T-helper 9 cell (primary cell): ENCODE measurements at places on chromosomes 3 and 15.

DNA sequence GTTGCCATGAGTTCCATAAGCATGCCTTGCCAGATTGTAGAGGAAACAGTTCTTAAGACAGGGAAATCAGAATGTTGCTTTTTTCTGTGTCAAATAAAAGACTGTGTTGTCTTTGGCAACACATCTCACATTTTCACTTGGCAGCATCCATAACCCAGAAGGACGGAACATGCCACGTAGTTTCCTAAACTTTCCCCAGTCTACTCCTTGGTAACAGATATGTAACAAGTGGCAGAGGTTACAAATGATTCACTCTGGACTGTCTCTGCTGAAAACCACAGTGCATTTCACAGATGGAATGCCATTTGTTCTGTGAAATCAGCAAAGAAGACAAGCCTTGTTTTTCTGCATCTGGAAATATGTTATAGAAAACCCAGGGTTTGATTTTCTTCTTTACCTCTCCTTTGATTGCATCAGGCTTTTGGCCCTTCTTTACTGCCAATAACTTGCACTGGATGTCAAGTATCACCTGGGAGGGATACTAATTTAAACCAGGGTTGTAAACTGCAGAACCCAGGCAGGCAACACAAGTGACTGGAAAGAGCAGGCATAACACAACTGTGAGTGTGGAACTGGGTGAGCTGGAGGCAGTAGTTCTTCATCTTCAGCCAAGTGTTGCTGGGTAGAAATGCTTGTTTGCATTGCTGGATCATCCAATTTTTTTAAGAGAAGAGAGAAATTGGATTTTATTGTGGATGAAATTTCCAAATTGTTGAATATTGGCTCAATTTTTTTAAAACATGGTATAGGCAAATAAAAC lies 124.4 kb upstream of the FOXB1 start:
- DNase-seq: no peak

DNA sequence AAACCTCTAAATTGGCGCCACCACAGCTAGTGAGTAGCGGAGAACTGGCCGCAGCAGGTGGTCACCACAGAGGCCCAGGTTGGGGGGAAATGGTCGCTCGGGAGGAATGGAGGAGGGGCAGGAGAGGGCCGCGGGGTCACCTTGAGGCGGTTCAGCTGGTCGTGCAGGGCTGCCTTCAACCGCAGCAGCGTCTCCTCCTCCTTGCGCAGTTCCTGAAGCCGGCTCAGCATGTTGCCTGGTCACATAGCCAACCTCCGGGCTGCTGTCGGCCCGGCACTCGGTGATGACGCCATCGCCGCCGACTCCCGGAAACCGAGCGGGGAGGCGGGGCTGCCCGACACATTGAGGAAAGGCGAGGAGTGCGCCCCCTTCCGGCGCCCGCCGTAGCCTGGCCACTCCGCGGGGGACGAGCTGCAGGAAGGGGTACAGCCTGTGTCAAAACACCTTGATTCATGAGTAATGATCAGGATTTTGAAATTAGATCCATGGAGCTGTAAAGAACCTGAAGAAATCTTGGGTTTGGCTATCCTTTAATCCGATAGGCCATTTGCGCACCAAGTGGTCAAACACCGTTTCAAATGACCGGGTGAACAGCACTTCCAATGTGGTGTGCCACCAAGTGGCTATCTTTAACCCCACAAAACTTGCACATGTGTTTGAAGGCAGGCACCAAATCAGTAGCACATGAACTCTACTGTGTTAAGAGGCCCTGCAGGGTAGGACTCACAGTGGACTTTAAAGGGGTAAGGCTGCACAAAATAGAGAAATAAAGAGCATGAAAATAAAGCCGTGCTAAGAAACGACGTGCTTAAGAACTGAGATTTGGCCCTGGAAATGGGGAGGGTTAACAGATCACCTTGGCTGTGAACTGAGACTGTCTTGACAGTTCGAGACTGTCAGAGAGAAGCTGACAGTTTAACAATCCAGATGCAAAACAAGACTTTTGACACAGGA lies at the start of gene SNAPC5:
Gene SNAPC5, minus strand, starts transcription at position 261 of the 954 bp plus-strand sequence. Its CDS starts 31 bp downstream, at position 230.
- DNase-seq: peak; percentile 98

DNA sequence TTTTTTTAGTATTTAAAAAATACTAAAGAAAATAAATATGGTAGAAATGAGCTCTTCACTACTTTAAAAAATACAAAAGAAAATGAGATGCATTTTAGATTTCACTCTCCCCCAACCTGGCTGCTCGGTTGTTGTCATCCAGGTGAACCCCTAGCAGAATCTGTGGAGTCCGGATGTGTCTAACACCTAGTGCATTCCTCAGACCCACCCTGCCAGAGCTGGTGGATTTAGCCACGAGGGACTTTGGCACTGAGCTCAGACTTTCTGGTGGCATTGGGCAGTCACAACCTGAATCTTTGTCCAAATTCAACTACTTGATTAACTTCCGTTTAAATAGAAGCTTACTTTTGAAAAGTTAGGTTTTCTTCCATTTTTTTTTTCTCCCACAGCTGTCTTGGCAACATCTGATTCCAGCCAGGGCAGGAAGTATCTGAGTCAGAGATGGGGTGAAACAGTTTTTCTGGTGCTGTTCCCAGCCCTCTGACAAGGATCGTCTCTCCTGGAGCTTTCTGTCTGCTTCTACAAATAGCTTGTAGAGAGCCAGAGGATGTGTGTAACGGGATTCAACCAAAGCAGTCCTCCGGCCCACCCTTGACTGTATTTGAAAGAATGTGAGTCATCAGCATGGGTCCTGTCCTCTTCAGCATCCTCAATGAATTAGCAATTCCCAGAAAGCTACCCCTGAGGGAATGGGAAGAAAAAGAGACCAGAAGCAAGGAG lies 301.8 kb upstream of the MCTP2 start:
- DNase-seq: no peak

DNA sequence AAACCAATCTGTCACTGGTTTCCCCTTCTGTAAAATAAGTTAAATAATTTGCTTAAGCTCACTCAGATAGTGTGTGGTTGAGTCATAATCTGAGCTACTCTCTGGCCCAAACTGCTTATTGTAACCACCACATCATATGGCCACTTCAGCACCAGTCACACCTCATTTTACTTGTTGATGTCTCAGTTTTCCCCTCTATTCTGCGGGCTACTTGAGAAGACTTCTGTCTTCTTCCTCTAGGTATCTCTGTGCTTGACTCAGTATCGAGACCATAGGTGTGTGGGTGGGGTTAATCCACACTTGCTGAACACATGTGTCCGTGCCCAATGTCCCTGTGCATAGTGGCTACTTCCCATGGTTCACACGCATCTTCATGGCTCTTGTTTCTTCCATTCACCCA lies 32.9 kb downstream of the CRYGS start:
- DNase-seq: no peak

DNA sequence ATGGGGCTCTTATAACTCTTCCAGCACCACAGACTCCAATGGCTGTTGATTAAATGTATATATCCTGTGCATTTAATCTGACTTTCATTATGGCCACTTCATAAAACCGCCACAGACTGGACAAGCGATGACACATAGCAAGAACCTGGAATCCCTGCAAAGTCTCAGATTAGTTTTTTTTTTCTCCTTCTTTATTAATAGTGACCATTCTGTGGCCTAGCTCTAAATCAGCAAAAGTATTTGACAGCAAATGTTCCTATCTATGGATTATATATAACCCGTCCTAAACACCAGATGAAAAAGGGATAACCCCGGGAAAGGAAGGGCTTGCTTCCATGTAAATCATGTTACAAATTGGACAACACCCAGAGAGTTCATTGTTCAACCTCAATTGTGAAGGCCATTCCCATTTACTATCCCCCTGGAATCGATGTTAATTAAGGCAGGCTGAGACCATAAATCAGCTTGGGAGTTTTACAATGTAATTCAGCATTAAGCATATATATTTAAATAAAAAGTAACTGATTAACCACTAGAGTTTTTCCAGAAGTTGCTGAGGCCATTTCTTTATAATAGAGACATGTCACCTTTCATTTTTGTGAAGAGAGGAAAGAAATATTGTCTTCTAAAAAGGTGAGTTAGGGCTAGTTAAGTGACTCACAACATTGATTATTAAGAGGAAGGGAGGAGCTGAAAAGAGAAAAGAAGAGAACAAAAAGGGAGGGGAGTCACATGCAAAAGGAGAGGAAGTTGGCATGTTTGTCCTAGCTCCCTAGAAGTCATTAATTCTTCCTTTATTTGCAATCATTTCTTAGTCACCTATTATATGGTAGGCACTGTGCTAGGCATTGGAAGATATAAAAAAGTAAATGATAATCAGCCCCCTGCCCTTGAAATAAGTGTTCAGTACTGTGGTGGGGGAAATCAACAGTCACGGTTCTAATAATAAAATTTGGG lies 26.2 kb downstream of the ALDH1A2 start:
- DNase-seq: no peak
